ENCODE measurements at places on chromosomes 5 and 9.

- no peak for DNase-seq
These were observed 106.9 kb downstream of the SPOCK1 start for GRCh38 chr5:137392261-137392660.

DNA sequence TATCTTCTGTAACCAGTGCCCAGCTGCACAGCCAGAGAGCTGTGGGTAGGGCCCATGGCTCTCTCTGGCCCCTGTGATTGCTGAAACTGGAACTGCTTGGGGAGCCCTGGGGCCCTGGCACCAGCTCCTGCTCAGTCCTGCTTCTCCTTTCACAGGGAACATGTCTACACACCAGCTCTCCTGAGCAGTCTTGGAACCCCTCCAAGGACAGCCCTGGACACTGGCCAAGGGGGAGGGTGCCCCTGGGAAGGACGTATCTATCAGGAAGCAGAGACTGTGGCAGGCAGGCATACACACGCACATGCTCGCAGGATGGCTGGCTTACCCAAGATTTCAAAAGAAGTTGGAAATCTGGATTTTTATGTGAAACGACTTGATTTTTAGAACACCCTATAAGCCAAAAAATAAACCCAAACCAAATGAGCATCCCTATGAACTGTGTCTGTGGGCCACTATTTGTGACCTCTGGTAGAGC is 8.8 kb upstream of the TRAF1 start:
- peak; percentile 98 for DNase-seq

DNA sequence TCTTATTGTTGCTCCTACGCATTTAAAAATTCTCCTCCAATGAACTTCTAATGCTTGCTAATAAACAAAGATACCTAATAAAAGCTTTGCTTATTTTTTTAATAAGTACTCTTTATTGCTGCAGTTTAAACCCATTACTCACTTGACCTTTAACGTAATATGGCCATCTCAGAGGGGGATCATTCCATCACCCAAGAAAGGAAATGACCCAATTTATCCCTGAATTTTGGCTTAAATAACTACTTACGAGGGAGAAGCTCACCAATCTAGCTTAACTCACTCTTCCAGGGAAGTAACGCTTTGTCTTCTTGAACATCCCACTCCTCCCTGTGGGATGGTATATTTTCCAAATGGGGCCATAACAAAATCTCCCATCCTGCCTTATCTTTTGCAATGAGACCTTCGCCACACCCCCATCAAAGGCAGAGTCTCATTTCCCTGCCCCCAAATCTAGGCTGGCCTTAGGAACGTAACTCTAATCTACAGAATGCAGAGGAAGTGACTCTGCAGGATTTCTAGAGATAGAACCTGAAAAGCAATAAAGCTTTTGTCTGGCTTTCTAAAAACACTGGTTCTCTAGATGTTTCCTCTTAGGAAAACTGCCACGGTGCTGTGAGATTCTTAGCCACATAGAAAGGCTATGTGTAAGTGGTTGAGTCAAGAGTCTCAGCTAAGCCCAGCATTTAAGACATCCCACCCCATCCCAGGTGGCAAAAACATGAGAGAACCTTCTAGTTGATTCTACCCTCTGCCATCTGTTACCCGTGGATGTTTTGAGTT is 310.0 kb downstream of the ASTN2 start:
- DNase-seq = no peak

DNA sequence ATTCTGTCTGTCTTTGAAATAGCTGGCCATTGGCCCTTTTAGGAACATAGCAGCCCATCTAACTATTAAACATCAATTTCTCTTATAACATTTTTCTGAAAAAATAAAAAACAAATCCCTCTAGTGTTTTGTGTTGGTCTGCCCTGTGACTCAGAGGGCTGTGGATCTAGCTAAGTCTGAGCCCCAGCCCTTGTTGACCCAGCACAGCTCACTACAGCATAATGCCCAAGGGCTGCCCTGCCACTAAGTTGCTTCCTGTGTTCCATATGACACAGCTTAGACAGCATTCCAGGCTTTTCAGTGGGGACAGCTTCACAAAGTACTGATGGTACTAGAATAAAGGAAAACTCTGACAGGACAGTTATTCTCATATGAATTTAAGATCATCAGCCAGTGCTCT is 136.0 kb downstream of the SCAMP1 start:
- peak; percentile 37 for DNase-seq

DNA sequence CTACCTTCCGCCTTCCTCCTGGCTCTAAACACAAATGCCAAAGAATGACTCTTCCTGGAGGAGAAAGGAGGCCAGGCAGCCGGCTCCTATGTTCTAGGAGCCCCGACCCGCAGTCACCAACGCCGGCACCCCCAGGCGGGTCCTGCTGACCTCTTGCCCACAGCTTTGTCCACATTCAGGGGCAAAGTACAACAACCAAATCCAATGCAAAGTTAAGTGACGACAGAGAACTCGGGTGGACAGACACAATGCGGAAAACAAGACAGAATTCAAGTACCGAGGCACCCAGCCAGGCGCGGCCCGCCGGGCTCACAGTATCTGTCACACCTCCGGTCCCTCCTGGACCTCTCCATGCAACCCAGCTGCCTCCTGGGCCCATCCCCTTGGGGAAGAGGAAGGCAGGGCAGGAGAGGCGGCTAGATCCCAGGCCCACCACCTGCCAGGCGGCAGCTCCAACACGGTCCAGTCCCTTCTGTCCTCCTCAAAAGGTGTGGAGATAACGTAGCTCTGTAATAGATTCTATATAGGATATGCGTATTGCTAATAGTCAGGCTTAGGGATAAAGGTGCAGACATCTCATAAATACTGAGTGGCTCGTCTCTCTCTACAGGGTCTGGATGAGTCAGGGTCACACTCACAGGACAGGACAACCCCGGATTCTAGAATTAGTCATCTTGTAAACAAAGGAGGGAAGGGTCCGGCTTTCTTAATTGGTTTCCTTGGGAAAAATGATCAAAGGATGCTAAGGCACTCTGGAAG is 46.9 kb upstream of the UBAC1 start:
- peak; percentile 86 for DNase-seq

DNA sequence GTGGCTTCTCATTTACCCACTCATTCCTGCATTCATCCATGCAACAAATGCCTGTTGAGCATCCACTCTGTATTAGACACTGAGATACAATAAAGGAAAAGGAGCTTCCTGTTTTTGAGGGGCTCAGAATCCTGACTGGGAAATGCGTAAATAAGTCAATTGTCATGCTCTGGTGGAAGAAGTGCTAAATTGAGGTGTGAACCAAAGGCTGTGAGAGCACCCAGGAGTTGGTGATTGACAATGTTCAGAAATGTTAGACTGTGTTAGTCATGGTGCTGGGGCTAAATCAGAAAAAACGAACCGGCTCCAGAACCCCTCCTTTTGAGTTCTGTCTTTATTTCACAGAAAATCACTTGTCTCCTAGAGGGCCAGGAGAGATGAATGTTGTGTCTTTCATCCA is 558.6 kb upstream of the SGCD start:
- DNase-seq = no peak

- peak; percentile 36 for DNase-seq
These were observed 21.9 kb upstream of the FSD1L start for GRCh38 chr9:105425816-105426433.

DNA sequence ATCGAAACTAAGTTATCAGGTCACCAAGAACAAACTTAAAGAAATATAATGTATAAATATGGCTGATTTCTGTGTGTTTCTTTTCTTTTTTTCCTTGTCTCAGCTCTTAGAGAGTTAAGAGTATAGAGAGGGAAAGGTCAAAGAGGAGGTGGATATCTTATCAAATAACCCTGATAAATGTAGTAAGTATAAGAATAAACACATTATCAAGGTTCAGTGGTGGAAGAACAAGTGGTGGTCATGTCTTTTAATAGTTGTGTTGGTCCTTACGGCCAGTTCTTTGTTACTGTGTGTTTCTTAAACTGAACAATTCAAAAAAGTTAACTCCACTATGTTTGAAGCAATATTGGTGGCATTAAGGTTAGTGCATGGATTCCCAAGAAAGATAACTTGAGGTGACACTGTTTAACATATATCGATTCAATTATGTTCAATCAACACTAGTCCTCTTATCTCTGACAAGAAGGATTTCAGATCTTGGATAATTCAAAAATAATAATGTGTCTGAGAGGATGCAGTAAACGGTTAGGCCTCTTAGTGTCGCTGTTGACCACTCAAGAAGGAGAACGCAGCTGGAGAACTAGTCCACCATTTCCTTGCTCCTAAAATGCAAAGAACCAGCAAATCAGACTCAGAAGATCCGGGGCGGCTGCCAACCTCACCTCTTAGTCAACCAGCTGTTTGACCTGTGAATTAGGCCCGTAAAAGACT is at the start of gene PCDHGA3:
PCDHGA3 (plus strand) TSS at position 588 of the 711 bp plus-strand sequence. CDS start 205 bp downstream, outside the sequence.
- DNase-seq = peak; percentile 61

- no peak for DNase-seq
These were observed 2.6 kb upstream of the RFX3 start for GRCh38 chr9:3528451-3528850.

- peak; percentile 33 for DNase-seq
These were observed 78.6 kb downstream of the SPRY4 start for GRCh38 chr5:142246258-142246657.

- DNase-seq = no peak
These were observed 187.1 kb upstream of the RPS23 start for GRCh38 chr5:82465235-82465634.

- DNase-seq = no peak
These were observed 303 bp downstream of the LIFR start for GRCh38 chr5:38556088-38556598.

GRCh38 chr5:88845081-88845697 is 37.8 kb downstream of the MEF2C start:
- DNase-seq = no peak

DNA sequence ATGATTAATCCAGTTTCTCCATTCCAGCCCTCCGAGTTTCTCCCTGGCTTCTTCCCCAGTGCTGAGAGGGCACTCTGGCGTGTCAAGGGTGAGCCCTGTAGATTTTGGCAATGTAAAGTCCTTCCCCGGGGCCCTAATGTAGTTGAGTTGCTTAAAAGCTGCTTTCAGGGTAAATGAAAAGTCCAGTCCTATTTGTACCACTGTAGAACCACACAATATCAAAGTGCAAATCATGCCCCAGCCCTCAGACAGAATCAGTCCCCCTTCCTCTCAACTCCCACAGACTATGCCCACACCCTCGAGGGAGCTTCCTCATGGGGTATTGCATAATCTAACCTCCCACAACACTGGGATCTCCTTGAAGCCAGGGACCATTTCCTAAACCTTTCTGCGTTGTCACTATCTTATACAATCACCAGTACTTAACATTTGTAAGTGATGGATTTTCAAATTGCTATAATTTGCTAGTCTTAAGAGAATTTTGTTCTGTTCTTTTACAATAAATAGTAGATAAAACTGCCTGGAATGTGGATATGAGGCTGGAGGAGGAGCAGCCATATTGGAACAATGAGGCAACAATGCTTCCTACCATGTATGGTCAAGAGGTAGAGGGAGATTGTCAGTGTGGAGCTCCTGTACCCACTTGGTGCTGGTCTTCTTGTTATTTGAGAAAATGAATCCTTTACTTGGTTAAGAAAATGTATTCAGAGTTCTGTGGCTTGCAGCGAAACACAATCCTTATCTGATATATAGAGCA is 34.4 kb downstream of the ZNF366 start:
- no peak for DNase-seq

DNA sequence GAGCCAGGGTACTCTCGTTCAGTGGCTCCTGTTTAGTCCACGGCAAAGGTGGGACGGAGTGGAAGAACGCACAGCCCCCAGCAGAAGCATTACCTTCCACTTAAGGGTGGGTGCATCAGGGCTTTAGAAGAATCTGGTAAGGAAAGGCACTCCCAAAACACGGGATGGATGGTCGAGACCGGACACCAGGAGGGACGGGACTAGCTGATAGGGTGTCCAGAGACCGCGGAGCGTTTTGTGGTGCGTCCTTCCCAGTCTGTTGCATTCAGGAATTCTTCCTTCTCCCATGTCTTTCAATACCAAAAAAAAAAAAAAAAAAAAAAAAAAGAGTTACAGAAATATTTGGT is 545 bp upstream of the CTSV start:
- DNase-seq = peak; percentile 40

All from fibroblast of villous mesenchyme (primary cell).